ENCODE measurements at places on chromosomes 16 and 17. TPM values are rescaled to one million over a fixed set of nuclear protein-coding genes. Genes with fewer than 3 reads are reported as not detected.

Gene CIBAR2
- 6.8 TPM for total RNA-seq

Gene GJD3
- 0.40 TPM for total RNA-seq

Gene SPATA20
- total RNA-seq = 43.3 TPM

Gene CDRT15
- not detected for total RNA-seq

Gene SSTR5
- total RNA-seq = 0.88 TPM

Gene SNX11
- total RNA-seq = 18.9 TPM

Gene IRF8
- total RNA-seq = 15.4 TPM

Gene GPR139
- total RNA-seq = 2.4 TPM

Gene PABPN1L
- total RNA-seq = not detected

Gene CLEC18B
- total RNA-seq = 1.3 TPM

Gene ABCA5
- total RNA-seq = 38.2 TPM

Gene CCL14
- 1.7 TPM for total RNA-seq

Gene GUCY2D
- total RNA-seq = 0.39 TPM

Gene KRT9
- total RNA-seq = not detected

Gene ABI3
- 4.8 TPM for total RNA-seq

Gene CARHSP1
- total RNA-seq = 95.8 TPM

Gene GRB7
- 2.6 TPM for total RNA-seq

Gene METTL22
- total RNA-seq = 14.2 TPM

Gene NKIRAS2
- 55.8 TPM for total RNA-seq

Gene NPIPA2
- total RNA-seq = not detected

Gene TP53TG3C
- total RNA-seq = not detected
